ENCODE measurements at places on chromosomes 2 and 18.
A peak's percentile ranks its signal among the peaks of the same experiment; 100 is the strongest.

GRCh38 chr2:74532222-74532621, 2.5 kb downstream of the HTRA2 start:
- peak; percentile 15 for DNase-seq

GRCh38 chr18:10381516-10381915, 72.9 kb upstream of the APCDD1 start:
- DNase-seq, result no peak

GRCh38 chr2:31255911-31256571, 22.1 kb downstream of the EHD3 start:
- DNase-seq, result no peak

DNA sequence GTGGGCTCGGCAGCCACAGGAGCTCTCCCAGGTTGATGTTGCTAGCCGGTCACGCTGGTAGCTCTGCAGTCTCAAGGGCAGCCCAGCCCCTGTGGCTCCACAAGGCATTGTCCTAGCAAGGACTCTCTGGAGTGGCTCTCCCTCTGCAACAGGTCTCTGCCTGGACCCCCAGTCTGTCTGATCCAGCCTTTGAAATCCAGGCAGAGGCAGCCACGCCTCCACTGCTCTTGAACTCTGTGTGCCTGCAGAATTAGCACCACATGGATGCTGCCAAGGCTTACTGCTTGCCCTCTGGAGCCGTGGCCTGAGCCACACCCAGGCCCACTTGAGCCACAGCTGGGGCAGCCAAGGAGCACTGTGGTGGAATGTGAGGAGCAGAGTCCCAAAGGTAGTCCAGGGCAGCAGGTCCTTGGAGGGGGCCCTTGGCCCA, 43.0 kb upstream of the FAHD2A start:
- no peak for DNase-seq

DNA sequence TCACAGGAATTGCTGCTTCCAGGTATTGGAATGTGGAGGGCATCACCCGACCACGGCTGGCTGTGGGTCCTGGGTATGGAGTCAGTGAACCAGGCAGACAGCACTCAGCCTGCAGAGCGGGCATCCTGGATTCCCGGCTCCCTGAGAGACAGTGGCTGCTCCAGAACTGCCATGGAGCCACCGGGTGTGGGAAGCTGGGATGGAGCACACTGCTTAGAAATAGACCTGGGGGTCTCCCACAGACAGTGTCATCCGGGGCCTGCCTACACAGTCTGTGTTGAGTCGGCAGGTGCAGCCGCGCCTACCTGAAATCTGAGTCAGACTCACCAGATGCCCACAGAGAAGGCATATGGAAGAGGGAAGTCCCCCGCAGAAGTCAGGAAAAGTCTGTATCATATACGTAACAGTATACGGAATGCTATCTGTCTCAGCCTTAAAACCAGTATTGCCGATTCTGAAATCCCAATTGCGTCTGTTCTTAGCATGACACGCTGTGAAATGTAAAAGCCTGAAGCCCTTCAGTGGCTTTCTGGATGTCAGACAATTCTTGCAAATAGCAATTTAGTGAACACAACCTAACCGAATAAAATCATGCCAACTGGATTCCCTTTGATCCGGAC, 509.7 kb upstream of the MYT1L start:
- no peak for DNase-seq

Measured in NCI-H510A treated with DMSO at 0.1 percent for 48 hours (cell line).